ENCODE measurements at places on chromosomes 2 and 18.

DNA sequence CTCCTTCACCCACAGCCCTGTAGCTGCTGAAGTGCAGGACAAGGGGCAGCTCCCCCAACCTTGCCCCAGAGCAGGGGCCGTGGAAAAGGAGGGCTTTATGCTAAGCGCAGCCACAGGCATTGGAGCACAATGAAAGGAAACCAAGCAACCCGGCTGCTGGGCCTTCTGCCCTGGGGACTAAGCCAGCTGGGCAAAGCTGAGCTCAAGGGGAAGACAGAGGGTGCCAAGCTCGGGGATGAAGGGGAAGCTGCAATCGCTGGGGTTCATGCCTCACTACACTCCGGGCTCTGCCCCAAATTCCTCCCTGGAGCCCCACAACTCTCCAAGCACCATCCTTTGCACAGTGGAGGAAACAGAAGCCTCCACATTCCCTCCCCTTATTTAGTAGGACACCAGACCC, 12.4 kb downstream of the SFXN5 start:
- no peak for DNase-seq

DNA sequence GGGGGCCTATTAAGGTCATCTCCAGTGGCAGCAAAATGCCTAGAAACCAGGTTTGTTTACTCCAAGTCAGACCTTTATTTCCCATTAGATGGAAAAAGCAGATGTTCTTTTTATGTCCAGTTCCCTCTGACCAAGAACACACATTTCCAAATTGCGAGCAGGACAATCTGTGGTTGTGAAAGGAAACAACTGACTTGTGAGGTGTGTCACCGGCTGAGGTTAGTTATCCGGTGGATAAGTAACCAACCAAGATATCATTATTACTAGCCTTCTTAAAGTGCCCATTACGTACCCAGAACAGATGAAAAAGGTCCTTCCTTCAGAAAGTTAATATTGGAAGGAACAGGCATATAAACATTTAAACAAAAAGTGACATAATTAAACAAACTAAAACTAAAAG, 112.9 kb downstream of the THADA start:
- peak; percentile 92 for DNase-seq

DNA sequence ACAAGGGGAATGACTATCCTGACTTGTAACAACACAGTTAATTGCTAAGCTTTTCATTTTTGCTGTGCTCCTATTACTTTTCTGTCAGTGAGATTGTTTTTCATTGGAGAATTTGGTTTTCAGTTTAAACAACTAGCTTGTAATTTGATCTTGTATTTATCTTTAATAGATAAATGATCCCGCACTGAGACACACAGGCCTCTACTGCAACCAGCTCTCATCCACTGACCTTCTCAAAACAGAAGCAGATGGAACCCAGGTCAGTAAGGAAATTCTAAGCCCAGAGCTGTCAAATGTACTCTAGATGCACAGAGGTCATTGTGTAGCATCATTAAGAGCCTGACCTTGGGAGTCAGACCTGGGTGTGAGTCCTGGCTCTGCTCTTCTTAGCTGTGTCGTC, 30.7 kb downstream of the PTRHD1 start:
- no peak for DNase-seq

DNA sequence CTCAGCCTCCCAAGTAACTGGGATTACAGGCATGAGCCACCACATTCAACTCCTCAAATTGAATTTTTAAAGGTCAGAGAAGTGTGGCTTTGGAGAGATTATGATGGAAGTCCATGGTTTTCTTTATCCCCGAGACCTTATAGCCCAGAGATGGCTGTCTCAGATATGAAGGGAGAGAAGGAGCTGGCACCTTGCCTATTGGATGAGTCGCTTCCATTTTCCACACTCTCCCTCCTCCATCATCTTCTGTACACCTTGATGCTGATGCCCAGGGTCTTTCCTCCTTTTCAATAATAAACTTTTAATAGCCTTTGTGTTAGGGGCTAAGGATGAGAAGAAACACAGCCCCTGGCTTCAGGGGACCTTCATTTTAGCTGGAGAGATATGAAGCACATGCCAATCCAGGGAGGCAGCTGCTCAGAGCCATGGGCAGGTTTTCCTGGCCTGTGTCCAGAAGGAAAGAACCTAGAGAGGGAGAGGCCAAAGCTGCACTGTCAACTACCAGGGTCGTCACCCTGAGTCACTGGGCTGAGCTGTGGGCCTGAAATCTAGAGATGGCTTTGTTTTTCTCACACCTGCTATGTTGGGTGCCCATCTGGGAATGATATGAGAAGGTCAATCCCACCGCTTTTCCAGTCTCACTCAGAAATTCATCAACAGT, 146.0 kb upstream of the SERTAD2 start:
- DNase-seq = peak; percentile 31

DNA sequence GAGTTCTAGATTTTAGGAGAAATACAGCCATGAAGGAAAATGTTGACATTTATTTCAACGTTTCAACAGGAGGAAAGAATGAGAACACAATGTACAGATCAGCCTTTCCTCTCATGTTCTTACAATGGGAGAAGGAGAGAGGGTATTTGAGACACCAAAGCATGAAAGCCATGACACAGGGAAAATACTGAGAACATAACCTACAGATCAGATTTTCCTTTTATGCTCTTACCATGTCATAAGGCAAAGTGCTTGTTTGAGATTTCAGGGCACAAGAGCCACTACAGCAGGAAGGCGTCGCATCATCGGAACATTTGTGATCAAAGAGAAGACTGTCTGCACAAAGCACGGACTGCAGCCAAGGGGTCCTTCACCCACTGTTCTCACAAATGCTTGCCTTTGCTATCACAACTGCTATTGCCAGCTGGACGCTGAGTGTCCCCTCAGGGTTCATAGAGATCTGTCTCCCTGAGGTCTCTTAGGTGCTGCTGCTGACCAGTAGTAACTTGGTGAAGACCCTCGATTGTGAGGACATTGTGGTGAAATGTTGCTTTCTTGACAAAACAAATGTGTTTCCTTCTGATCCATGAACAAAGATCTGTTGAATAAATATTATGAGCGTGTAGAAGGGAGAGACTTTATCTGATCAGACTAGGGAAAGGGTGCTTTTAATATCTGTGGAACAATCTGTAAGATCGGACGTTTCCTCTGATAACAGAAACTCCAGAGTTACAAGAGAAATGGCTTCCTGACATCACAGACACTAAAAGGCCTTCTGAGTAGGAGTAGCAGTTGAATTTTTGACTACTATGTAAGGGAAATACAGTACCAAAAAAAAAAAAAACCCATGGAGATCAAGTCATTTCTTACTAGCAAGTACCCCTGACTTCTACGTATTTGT, 6.4 kb upstream of the IL1RL1 start:
- DNase-seq = no peak

DNA sequence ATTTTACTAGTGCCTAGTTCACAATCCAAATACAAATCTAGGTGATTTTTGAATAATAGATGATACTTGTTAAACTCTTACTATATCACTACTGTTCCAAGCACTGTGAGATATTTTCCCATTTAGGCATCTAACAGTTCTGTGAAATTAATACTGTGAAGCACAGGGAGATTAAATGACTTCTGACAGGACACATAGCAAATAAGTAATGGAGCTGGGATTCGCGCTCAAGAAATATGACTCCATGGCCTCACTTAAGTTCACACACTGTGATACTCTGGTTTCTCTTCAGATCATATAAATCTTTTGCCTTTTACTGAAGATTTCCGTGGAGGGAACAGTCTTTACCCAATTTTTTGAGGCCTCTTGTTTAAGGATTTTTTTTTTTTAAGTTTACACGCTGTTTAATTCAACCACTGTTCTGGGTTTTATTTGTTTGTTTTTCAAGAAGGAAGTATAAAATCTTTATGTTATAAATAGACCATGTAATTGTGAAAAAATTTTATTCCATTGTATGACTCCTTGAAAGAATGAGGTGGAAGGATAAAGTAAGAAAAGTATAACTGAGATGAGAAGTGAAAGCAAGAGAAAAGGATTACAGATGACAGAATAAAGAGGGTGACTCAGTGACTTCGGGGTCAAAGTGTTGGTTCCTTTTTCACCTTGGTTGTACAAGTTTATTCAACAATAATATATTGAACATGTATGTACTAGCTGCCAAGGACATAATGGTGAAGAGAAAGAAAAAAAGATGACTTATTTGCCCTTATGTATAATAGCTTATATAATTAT, 30.2 kb downstream of the RBM45 start:
- no peak for DNase-seq

DNA sequence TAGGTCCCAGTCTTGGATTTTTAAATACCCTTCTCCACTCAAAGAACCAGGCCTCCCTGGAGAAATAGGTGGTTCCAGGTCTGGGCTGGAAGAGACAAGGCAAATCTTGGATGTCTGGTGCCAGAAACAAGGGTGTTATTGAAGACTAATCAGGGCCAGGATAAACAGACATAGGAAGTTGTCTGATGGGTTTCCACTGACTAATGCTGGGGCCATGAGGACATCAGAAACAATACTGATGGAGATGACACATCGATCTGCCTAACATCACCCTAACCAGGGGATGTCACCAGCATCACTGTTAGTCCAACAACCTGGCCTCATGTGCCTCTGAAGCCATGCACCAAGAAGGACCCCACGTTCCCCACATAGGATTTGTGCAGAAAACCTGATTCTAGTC, 42.5 kb upstream of the GLI2 start:
- no peak for DNase-seq

DNA sequence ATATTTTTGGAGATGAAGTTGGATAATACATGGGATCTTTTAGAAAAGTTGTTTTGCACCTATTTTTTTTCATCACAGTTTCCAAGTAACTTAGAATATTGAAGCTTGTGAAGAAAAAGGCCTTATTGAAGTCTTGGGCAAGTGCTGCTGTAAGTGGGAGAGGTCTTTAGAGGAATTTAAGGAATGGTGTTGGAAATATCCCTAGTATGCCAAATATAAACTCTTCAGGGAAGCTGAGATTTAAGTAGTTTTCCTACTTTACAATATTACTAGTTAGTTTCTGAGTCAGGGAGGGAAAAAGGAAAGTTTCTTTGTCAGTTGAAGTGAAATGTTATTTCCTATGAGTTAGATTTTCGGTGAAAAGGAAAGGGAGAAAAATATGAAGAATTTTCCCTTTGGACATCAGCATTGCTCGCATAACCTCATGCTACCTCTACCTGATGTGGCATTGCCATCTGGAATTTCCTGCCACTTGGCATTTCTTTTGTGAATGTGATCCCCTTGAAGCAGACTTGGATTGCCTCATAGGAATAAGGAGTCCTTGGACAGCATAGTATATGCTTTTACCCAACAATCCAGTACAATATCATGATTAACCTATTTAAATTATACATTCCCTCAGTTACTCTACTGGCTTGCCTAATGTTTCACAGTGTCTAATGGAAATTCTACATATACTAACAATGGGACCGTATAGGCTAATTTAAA, 12.1 kb downstream of the PLEKHH2 start:
- DNase-seq = peak; percentile 13

GRCh38 chr2:142286618-142287017, 155.8 kb upstream of the LRP1B start:
- no peak for DNase-seq

DNA sequence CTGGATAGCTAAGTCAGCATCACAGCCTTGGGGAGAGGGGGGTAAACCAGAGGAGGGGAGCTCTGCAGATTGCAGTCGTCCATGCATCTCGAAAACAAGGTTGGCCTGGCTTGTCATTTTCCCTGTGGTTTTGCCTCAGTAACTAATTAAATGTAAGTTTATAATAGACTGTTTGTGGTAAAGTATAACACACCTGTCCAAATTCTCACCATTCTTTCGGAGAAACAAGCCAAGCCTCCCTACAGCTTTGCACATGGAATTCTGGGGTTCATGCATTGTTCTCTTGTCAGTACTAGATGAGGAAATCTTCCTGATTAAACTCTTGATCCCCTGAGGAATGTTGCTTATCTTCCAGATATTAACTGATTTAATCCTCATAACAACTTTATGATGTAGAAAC, 1065.2 kb upstream of the FAM98A start:
- no peak for DNase-seq

- DNase-seq = no peak
Measured at GRCh38 chr2:106358521-106358920, 109.7 kb downstream of the RGPD3 start.

GRCh38 chr2:218805627-218806026, 23.7 kb downstream of the CYP27A1 start:
- peak; percentile 43 for DNase-seq

DNA sequence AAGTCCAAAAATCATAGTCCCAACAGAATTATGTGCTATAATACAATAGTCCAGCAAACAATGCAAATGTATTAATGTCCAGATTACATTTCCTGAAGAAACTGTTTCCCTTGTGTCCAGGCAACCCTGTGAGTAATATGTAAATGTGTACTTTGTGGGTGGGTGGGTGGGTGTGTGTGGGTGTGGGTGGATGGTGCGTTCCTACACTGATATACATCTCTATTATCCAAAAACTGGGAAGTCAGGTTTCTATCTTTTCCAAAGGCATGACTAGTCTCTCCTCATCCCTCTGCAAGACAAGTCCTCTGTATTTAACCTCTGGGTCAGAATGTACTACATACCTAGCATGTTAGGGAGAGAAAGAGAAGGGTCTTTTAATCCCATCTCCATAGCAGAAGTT, 71.6 kb downstream of the LNPK start:
- DNase-seq = peak; percentile 55

DNA sequence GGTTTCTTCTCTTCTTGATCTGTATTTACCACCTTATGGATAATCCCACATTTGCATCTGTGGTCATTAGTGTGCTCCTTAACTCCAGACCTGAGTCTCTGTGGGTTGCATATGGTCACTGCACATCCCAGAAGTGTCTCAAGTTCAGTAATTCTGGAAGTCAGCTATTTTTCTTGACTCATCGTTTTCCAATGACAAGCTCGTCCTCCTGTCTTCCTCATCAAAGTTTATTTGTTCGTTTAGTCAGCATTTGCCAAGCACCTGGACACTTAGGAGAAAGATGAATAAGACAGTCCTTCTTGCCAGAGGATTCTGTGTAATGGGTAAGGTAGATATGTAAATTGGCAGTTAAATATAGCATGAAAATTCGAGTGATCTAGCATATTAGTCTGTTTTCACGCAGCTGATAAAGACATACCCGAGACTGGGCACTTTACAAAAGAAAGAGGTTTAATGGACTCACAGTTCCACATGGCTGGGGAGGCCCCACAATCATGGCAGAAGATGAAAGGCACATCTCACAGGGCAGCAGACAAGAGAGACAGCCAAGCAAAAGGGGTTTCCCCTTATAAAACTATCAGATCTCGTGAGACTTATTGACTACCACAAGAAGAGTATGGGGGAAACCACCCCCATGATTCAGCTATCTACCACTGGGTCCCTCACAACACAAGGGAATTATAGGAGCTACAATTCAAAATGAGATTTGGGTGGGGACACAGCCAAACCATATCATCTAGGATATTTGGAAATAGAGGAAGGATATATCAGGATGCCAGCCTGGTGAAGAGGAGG, 19.4 kb downstream of the FASTKD2 start:
- no peak for DNase-seq

DNA sequence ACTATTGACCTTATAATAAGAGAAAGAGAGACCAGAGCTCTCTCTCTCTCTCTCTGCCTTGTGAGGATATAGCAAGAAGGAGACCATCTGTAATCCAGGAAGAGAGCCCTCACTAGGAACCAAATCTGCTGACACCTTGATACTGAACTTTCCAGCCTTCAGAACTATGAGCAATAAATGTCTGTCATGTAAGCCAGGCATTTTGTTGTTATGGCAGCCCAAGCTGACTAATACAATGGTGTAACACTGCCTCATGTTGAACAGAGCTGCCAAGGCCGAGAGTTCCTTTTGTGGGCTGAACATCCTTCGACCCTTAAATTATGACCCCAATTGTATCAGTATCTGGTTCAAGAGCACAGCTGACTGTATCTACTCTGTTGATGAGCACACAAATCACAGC, 108.0 kb downstream of the LRRC30 start:
- DNase-seq = peak; percentile 7
